ENCODE measurements at places on chromosomes 2 and 18. TPM values are rescaled to one million over a fixed set of nuclear protein-coding genes. Genes with fewer than 3 reads are reported as not detected.

GRCh38 chr18:9707381-9708056 lies 582 bp upstream of the RAB31 start:
- peaks cover 34% of the 10 kb centered on the region for H3K4me1 ChIP-seq
- no peak overlapping the region for H3K27ac ChIP-seq
- peak overlapping the region; percentile 24 for H3K4me3 ChIP-seq
- DNase-seq = no peak
- H3K36me3 ChIP-seq = no peaks in the 10 kb centered on the region

DNA sequence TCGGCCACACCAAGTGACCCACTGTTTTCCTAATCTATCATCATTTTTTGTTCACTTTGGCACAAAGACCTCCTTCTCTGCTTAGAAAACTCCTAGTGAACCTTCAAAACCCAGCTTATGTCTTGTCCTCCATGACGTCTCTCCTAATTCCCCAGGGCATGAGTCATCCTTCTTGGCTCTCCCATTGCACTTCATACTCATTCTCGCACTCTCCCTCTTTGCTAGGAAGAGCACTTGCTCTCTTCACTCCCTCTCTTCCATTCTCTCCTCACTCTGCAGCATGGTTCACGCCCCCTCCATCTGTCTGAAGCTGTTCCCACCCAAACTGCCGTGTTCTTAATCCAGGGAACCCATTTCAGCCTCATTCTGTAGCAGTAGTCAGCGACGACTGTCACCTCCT lies 103.9 kb downstream of the MRO start:
- H3K27ac ChIP-seq = no peak overlapping the region
- H3K4me1 ChIP-seq = no peaks in the 10 kb centered on the region
- no peaks in the 10 kb centered on the region for H3K36me3 ChIP-seq
- no peak for DNase-seq
- H3K27me3 ChIP-seq = peaks cover 7% of the 10 kb centered on the region

GRCh38 chr2:143140864-143141661 lies 11.8 kb downstream of the ARHGAP15 start:
- H3K36me3 ChIP-seq = peaks cover 72% of the 10 kb centered on the region
- H3K4me3 ChIP-seq = no peak overlapping the region
- peaks cover 81% of the 10 kb centered on the region for H3K4me1 ChIP-seq
- no peaks in the 10 kb centered on the region for H3K27me3 ChIP-seq
- DNase-seq = no peak

TMBIM1 gene
- 52.9 TPM for total RNA-seq

SCN2A gene
- 0.05 TPM for total RNA-seq

HOXD8 gene
- total RNA-seq = not detected
